ENCODE measurements at places on chromosomes 7 and 10.
A peak's percentile ranks its signal among the peaks of the same experiment; 100 is the strongest.

DNA sequence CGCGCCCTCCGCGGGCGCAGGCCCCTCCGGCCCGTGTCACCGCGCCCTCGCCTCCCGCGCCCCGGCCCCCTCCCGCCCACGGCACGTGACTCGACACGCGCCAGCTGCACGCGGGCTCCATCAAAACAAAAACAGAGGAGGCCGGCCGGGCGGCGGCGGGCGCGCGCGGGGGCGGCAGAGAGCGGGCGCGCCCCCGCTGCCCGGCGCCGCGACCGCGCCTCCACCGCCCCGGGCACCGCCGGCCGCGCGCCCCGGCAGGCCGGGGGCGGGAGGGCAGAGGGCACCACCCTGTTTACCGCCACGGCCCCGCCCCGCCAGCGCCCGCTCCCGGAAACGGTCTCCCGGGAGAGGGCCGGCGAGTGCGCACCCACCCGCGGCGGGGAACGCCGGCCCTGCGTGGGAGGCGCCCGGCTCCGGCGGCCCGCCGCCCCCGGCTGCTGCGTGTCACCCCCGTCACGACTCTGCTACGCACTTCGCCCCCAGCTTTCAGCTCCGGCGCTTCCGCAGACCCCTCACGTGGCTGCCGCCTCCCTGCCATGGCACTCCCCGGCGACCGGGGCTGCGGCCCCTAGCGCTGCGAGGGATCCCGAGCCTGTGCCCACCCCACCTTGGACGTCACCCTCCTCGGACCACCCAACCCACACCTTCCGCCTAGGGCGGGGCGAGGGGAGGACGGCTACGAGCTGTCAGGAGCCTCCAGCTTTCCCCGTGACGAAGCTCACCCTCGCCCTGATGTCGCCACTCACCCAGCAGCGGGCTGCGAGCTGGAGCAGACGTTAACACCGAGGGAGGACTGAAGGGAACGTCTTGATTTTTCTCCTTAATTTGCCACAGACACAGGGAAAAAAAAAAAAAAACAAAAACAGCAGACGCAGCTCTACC is 221.6 kb upstream of the MKLN1 start:
- DNase-seq = peak; percentile 80

- DNase-seq = no peak
These were observed 86.3 kb downstream of the PALS2 start for GRCh38 chr7:24659505-24659904.

GRCh38 chr7:155796381-155797261 is 15.6 kb downstream of the SHH start:
- DNase-seq = peak; percentile 71

GRCh38 chr7:119935418-119936025 is 337.5 kb upstream of the KCND2 start:
- DNase-seq = no peak

- DNase-seq = no peak
These were observed 314.9 kb upstream of the SEMA3A start for GRCh38 chr7:84509522-84509921.

DNA sequence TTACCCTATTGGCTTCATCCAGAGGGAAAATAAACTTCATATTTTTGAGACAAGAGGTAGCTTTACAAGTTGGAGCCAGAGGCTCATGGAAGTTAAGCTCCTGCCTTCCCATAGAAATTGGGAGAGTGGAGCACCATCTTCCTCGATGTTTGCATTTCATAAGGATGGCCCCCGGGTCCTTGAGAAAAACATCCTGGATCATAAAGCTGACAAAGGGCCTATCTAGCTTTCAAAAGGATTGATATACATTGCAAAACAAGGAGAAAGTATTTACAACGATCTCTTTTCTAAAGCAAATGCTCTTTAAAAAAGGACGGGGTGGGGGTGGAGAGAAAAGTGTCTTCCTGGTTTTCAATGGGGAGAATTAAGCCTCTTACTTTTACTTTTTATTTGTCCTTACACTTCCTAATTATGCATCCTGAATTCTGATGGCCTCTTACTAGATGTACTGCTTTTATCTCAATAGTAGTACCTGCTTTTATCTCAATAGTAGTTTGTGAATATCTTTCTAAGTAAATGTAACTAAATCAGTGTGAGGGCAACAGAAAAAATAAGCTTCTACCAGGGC is 65.6 kb downstream of the PTPRZ1 start:
- no peak for DNase-seq

- DNase-seq = no peak
These were observed 28.7 kb downstream of the VTI1A start for GRCh38 chr10:112475575-112476218.

- DNase-seq = no peak
These were observed 13.0 kb downstream of the DNTT start for GRCh38 chr10:96317067-96317833.

- DNase-seq = no peak
These were observed 87.9 kb upstream of the PTER start for GRCh38 chr10:16348891-16349290.

DNA sequence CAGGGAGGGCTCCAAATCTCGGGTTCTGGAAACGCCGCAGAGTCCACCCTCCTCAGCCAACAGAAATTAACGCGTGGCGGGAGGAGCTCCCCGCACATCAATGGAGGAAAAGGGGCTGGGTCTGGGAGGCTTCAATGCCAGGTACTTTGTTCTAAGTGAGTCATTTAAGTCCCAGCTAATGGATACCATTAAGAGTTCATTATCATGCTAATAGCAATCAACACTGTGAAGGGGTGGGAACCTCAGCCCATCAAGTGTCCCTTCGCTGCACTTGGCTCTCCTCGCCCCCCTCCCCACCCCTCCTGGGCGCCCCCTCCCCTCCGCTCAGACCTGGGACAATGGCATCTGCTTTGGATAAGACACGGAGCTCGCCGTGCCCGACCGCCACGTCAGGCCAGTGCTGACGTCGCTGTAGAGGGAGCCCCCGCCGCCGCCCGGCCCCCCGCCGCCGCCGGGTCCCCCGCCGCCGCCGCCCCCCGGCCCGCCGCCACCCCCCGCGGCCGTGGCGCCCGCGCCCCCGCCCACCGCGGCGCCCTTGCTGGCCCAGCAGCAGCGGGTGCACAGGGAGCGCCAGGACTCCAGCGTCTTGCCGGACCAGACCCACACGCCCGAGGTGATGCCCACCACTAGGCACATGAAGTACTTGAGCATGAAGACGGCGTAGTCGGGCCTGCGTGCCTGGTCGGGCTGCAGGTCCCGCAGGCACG is 2.9 kb downstream of the FZD8 start:
- DNase-seq = no peak

DNA sequence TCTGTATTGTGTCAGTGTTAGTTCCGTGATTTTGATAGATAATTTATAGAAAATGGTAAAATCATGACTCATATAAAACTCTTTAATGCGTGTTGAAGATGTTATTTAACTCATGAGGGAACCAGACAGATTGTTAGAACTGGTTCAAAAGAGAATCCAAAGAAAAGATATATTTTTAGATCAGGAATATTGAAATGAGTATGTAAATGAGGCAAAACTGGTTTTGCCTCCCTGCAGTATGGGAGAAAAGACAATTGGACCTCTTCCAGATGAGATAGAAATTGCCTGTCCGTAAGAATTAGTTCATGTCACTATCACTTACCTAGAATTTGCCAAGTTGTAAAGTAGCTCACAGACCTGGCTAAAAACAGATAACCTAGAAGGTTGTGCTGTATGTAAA is 17.6 kb downstream of the CDC123 start:
- no peak for DNase-seq

All from activated naive CD4-positive, alpha-beta T cell treated with anti-CD3 and anti-CD28 coated beads for 36 hours (primary cell).